ENCODE measurements at places on chromosomes 2 and 18.
A peak's percentile ranks its signal among the peaks of the same experiment; 100 is the strongest.

DNA sequence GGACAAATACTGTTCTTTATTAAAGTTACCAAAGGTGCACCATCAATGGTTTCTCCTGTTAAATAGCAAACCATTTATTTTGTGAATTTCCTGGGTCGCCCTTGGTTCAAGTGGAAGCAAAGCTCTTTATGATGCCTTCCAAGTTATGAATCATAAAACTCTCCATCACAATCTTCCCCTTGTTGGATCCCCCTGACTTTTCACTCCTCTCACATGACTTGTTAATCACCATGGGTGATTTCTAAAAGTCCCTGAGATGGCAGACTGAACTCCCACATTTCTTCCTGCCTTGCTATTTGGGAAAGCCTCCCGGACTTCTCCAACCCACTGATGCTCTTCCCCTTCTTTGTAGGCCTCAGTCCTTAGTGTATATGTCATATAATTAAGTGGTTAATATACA is 176.0 kb downstream of the THADA start:
- no peak for DNase-seq

DNA sequence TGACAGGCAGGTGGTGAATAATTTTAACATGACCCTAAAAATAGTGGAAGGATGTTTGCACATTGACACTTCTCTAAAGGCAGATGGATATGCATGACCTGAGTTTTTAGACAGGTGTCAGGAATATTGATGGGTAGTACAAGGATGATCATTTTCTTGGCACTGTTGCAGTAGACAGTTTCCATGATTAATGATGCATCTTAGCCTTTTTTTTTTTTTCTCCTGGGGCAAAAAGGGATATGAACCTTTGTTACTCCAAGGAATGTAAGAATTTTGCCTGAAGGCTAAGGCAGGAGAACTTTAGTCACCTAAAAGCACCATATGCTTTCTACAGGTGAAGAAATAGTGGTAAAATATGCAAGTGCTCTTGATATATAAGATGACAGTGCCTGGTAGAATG is 136.3 kb upstream of the CAVIN2 start:
- DNase-seq = no peak

DNA sequence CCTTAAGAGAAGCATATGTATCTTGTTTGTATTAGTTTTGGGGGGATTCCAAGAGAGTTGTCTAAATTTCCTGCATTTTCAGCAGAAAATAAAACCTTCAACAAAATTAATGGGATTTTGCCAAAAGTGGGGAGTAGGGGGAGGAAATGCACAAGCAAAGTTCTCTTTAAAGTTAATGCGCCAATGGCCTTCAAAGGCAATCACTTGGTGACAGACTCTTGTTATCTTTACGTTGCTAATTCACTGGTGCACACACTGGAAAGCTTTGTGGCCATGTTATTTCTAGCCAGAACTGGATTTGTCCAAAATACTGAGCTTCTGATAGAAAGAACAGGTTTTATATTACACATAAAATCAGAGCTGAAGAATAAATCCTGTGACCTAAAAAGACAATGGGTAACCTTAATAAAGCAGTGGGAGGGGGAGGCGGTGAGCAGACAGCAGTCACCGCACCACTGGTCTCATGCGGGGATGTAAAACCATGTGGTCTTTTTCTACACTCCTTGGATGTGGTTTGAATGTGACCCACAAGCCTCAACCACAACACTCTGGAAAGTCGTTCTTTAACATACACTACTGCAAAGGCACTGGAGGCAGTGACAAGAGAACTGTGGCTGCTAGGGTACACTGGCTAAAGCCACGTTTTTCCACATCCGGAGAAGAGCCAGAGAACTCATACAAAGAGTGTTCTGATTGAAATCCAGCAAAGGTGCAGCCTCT is 176.9 kb upstream of the SMAD7 start:
- peak; percentile 93 for DNase-seq

DNA sequence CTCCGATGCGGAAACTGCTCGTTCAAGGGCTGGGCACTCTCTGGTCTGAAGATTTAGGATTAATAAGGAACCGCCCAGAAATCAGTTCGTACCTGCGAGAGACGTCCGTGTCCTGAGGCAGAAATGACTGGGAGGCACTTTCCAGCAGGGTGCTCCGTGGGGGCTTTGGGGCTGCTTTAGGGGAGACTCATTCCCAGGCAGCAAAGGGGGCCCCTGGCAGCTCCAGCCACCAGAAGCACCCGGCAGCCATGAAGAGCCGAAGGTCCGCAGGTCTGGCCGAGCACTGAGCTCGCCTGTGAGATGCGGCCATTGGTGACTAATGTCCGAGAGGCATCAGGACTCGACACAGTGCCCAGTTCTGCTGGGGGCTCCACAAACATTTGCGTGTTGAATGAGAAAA is 20.9 kb downstream of the KCNG2 start:
- DNase-seq = no peak

- DNase-seq = no peak
Measured at GRCh38 chr18:3528231-3528630, 78.3 kb downstream of the TGIF1 start.

DNA sequence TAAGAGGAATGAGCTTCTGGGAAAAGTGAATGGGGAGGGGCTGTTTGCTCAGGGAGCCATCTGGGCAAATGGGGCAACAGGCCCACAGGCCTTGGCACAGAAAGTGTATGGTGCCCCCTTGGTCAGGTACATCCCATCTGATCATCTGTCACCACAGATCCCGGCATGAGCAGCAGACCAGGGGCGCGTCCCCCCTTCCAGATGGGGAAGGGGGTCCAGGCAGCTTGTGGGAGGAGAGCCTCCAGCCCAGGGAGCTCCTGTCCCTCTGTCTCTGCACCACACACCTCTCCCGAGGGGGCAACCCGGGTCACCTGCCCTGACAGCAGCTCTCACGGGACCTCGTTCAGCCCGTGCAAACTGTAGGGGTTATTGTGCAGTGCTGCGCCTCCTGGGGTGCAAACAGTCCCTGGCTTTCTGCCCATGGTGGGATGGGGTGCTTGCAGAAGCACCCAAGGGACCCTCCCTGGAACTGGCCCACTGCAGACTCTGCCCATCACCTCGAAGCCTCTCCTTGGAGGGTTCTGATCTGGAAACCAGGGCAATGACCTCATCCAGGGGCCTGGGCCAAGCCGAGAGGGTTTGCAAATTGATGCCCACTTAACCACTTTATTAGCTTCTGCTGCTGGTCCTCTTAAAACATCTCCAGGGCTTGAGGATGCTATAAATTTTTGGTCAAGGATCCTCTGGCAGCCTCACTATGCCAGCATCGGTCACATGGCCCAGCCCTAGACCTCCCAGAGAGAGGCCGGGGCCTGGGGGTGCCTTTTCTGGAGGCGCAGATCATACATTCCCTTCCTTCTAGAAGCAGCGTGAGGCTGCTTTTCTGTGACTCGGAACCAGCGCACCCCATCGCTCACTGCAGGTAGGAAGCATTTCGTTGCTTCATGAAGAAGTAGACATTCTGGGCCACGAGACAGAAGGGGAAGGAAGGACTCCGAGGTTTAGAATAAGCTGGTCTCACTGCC is 7.6 kb upstream of the BOK start:
- no peak for DNase-seq

GRCh38 chr18:51054764-51055163 is 24.8 kb downstream of the SMAD4 start:
- DNase-seq = no peak

DNA sequence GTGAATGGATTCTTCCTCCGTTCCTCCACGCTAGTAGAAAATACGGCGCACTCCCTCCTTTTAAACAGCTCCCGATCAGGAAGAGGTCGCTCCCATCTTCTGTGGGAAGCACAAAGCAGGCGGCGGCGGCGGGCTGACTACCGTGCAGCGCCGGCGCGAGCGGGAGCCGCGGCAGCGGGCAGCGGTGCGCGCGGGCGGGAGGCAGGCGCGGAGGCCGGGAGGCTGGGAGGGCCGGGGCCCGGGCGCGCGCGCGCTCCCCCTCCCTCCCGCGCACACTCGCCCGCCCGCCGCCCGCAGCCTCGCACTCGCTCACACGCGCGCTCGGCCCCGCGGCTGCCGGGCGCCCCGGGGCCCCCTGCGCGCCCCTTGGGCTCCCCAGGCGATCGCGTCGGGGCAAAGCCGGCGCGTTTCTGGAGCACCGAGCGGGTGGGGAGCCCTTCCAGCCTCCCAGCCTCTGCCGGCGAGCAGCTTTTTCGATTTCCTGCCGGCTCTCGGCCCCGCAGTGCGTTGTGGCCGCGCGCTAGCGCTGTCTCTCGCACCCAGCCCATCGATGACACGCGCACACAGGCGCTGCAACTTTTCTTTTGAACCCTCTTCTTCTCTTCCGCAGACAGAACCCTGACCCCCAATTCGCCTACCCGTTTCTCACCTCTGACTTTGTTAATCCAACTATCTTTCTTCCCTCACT is at the start of gene SLC8A1:
Gene SLC8A1, minus strand, starts transcription at position 173 of the 688 bp plus-strand sequence.
- DNase-seq = peak; percentile 35

GRCh38 chr2:167599219-167599618 is 648.2 kb downstream of the STK39 start:
- DNase-seq = no peak

DNA sequence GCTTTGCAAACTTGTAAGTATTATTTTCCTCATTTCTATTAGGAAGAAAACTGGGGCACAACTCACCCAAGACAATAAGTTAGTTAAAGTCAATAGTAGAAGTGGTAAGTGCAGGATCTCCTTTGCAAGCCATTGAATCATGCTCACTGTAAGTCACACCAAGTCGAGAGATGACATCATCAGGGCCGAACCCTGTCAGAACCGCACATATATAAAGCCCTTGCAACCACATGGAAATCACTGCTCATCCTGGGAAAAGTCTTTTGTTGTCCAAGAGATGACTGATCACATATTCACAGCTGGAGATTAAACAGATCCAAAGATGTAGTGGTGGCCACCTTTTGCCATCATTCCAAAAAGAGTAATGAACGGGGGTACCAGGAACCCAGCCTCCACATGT is 484.8 kb upstream of the ID2 start:
- no peak for DNase-seq

GRCh38 chr2:169859423-169859822 is 32.2 kb downstream of the UBR3 start:
- no peak for DNase-seq

DNA sequence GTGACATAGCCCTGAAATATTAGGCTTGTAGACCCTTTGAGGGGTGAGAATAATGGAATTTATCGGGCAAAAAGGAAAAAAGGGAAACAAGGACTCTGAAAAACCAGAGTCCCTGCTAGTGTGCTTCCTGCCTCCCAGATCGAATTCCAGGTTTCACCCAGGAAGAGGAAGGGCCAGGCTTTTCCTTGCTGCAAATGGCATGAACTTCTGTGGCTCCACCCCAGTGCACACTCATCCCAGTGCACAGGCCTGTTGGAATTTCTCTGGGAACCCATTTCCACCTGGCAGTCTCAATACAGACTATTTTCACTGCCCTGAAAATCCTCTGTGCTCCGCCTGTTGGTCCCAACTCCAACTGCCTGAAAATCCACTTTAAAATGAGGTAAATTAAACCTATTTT is 29.9 kb downstream of the C18orf54 start:
- DNase-seq = no peak

DNA sequence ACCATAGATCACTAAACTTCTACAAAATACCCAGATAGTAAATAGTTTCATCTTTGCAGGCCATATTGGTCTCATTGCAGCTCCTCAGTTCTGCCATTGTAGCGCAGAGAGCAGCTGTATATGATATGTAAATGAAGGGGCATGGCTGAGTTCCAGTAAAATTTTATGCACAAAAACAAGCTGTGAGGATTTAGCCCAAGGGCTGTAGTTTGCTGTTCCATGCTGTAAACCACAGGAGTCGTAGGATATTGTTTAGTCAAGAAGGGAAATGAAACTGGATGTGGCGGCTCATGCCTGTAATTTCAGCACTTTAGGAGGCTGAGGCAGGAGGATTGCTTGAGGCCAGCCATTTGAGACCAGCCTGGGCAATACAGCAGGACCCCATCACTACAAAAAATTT is 83.0 kb downstream of the MGAT5 start:
- DNase-seq = no peak

DNA sequence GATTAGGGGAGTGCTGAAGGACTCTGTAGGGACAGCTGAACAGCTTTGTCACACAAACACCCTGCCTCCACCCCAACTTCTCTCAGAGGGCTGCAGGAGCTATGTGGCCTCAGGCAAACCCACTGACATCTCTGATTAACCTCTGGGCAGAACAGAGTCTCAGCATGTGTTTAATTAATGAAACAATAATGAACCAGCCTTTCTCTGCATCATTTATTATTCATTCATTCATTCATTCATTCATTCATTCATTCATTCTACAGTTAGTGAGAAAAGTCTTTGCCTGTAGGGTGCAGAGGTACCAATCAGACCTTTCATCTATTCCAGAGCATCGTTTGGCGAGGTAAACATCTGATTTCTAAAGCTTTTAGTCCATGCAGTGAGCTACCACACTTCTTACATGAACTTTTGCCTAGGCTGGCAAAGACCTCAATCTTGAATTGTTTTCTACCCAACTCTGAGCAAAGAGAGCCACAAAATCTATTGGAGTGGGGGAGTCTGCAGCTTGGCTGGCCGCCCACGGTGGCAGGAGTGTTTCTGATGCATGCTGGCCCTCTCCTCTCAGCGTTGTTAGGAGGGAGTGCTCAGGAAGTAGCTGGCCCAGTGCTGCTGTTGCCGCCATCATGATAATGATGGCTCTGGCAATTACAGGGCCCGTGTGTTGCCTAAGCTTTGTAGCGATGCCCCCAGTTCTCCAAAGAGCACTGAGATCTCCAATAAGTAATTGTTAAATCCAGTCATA is 198.9 kb downstream of the SMAD7 start:
- no peak for DNase-seq

- DNase-seq = no peak
Measured at GRCh38 chr18:13067966-13068365, 76.8 kb downstream of the CEP192 start.

GRCh38 chr2:128086244-128086643 is 4.8 kb upstream of the UGGT1 start:
- no peak for DNase-seq
